Uterus (tissue), 4 donors: ENCODE measurements at places on chromosomes 12 and 14. TPM values are rescaled to one million over a fixed set of nuclear protein-coding genes. Genes with fewer than 3 reads are reported as not detected.
A peak's percentile ranks its signal among the peaks of the same experiment; 100 is the strongest.

DNA sequence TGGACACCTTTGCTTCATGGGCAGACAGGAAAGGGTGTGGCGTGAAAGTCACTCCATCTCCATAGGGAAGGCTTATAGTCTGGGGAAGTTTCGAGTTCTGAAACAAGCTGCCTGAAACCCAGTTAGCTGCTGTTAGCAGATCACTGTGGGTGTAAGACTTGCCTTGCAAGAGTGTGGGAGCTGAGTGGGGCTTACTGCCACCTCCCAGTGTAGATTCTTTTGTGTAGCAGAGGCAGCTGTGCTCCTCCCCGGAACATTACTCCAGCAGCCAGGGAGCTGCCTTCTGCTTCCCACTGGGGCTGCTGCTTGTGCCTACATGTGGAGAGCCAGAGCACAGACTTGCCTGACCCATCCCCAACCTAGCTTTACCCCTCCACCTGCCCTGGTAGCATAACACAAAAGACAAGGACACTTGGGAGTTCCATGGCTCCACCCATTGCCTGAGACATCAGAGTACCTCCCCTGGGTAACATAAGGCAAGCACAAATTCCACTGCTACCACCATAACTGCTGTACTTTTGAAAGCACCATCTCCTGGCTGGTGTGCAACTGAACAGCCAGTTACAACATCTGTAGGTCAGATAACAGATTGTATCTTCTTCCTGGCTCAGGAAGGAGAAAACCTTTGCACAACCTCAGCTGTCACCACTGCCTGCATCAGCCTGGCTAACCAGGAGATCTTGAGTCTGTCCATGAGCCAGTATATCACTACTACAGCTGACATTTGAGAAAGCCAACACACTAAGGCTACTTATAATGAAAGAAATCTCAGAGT is 69.5 kb downstream of the ADAMTS20 start:
- no peak for DNase-seq

GRCh38 chr14:93103392-93104080 is 12.2 kb downstream of the ITPK1 start:
- DNase-seq, result no peak

DNA sequence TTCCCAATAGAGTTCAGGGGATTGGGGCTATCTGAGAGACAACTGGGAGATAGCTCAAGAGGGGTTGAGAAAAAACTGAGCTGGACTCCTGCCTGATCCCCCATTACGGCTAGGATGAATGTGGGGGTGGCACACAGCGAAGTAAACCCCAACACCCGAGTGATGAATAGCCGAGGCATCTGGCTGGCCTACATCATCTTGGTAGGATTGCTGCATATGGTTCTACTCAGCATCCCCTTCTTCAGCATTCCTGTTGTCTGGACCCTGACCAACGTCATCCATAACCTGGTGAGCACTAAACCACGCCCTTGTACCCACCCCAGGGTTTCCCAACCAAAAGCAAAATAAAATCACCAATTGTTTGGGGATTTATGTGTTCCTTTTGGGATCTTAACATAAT is 1.0 kb downstream of the ORMDL2 start:
- no peak for DNase-seq

Gene PLEKHD1
- 0.24 TPM for total RNA-seq

Gene RERGL
- total RNA-seq, result 10.3 TPM

Gene KLRB1
- not detected for total RNA-seq

DNA sequence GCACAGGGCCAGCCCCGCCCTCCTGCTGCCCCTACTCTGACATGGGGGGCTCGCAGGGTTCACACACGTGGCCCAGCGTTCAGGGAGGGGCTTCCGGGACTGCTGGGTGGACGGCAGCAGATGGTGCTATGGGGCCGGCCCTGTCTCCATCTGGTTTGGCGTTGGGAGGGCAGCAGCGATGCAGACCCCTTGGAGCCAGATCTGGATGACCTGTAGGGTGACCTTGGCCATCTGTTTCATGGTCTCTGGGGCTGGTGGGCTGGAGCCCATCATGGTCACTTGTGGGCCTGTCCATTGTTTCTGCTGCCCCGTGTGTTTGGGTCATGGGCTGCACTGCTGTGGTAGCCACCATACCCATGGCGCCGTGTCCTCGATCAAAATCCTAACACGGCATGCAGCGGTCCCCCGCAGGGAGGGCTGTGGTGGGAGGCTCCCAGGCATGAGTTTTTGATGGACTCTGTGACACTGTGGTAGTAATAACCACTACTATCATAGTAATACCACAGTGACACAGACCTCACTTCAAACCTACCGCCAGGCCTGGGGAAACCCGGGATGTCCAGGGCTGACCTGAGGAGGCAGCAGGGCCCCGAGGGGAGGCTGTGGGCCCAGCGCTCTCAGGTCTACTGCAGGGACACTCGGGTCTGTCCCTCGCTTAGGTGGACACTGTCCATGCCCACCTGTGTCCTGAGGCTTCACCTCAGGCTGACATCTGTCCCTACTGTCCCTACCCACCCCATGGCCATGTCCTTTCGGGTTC is 359.4 kb downstream of the TMEM121 start:
- DNase-seq, result peak; percentile 2

GRCh38 chr14:93937519-93937918 is 10.4 kb downstream of the FAM181A start:
- DNase-seq, result no peak

GRCh38 chr14:77270361-77271112 is 469 bp downstream of the NGB start:
- DNase-seq, result no peak

- no peak for DNase-seq
These were observed 47.6 kb upstream of the PPP1CC start for GRCh38 chr12:110790301-110790700.

GRCh38 chr14:52863334-52863700 is 71.9 kb upstream of the GNPNAT1 start:
- no peak for DNase-seq

DNA sequence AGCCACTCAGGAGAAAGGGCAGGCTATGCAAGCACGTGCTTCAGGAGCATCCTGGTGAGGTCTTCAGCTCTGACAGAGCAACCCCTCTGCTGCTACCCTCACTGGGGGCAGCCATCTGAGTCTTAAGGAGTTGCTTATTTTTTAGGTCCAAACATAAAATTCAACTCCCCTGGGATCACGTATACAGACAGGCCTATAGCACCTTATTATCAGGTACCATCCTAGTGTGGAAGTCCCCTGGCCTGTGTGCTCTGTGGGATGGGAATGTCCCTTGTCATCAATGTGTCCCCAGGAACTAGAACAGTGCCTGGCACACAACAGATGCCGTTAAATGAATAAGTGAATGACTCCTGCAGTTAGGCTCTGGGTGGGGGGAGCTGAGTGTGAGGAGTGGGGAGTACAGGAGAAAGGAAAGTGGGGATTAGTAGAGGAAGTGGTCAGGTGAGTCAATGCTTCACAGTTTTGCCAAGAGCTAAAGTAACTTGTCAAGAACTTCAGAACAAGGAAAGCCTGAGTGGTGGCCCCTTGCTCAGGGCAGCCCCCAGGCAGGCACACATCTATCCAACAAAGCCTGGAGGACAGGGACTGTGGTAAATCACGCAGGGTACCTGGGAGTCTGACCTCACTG is 33.5 kb downstream of the DAD1 start:
- DNase-seq, result no peak

Gene PTPRR
- 9.7 TPM for total RNA-seq

DNA sequence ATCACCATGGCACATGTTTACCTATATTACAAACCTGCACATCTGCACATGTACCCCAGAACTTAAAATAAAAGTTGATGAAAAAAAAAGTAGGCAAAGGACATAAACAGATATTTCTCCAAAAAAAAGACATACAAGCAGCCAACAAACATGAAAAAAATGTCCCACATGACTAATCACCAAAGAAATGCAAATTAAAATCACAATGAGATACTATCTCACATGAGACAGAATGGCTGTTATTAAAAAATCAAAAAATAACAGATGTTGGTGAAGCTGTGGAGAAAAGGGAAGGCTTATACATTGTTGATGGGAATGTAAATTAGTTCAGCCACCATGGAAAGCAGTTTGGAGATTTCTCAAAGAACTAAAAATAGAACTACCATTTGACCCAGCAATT is 68.0 kb upstream of the FAR2 start:
- no peak for DNase-seq

Gene KRT82
- total RNA-seq, result not detected

Gene SLC38A2
- total RNA-seq, result 234 TPM

- peak; percentile 24 for DNase-seq
These were observed 22.9 kb upstream of the KTN1 start for GRCh38 chr14:55556929-55557623.

Gene TC2N
- total RNA-seq, result 44.4 TPM

DNA sequence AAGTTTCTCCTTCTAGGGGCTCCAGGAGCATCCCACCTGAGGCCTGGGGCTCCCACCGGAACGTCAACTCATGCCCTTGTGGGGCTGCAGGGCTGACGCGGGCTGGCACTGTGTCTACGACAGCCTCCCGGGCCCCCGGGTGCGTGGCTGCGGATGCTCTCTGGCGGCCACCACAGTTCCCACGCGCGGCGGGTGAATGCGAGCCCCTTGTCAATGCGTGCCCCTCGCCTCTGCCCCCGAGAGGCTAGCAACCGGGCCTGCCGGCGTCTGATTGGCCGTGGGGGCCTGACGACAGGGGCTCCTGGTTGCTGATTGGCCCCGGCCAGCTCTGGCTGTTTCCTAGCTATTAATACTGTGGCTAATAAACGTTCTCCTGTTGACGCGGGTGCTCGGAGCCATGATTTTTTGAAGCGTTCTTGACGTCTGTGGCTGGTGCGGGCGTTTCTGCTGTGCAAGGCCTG is 1.8 kb upstream of the MEG3 start:
- no peak for DNase-seq

Gene ARL6IP4
- total RNA-seq, result 164 TPM

Gene CD163
- 63.1 TPM for total RNA-seq

Gene RERG
- total RNA-seq, result 133 TPM

Gene GARIN6
- total RNA-seq, result not detected

DNA sequence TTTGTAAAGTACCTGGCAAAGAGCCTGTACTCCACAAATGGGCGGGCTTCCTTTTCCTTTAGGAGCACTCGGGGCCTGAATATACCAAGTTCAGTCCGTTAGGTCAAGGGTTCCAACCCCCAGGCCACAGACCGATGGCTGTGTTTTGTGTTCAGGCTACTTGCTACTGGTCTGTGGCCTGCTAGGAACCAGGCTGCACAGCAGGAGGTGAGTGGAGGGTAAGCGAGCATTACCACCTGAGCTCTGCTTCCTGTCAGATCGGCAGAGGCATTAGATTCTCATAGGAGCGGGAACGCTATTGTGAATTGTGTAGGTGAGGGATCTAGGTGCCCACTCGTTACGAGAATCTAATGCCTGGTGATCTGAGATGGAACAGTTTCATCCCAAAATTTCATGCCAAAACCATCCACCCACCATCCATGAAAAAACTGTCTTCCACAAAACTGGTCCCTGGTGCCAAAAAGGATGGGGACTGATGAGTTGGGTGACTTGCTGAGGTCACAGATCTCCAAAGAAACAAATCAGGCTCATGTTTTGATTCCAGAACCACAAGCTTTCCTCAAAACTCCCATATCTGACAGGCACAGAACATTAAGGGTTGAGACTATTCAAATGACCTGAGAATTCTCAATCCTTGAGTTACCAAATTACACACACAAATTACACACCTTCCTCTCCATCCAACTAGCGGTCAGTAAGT is 4.2 kb downstream of the CSRP2 start:
- no peak for DNase-seq

- DNase-seq, result no peak
These were observed 84.0 kb downstream of the PRMT8 start for GRCh38 chr12:3574986-3575385.

Gene CACNA2D4
- not detected for total RNA-seq
